ENCODE measurements at places on chromosomes 1 and 21.

DNA sequence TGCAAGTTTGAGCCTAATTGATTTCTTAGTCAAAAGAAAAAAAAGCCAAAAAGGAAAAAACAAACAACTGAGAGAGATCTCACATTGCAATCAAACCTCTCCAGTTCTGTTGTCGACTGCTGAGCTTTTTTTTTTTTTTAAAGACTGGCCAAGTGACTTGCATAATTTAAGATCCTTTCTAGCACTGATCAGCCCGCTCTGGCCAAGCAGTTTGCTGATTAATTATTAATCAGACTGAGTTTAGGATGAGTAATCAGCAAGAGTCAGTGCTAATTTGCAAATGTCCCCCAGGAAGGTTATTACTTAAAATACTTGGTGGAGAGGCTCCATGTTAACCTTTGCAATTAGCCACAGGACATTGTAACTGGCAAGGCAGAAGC is 39.3 kb downstream of the HMGB4 start:
- DNase-seq: no peak

GRCh38 chr1:41807390-41807789 is 111.3 kb downstream of the HIVEP3 start:
- DNase-seq: no peak

GRCh38 chr1:113396585-113396984 is 6.3 kb downstream of the MAGI3 start:
- peak; percentile 20 for DNase-seq

- DNase-seq: no peak
Measured at GRCh38 chr1:204094856-204095634, 22.1 kb downstream of the SOX13 start.

DNA sequence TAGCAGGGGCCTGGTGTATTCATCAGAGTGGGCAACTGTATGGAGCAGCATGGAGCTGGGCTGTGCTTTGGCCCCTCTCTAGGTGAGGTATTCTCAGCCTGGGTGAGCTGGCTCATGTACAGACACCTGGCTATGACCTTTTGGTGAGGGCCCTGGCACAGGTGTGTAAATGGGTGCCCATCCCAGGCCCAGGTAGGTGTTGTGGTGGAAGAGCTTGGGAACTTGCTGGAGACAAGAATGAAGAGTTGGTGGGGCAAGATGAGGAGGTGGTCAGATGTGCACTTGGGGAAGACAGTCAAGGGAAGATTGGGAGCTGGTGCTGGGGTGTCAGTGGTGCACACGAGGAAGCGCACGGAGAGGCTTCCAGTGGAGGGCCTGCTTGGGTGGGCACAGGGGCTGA is 95.5 kb downstream of the TRIM11 start:
- DNase-seq: no peak

DNA sequence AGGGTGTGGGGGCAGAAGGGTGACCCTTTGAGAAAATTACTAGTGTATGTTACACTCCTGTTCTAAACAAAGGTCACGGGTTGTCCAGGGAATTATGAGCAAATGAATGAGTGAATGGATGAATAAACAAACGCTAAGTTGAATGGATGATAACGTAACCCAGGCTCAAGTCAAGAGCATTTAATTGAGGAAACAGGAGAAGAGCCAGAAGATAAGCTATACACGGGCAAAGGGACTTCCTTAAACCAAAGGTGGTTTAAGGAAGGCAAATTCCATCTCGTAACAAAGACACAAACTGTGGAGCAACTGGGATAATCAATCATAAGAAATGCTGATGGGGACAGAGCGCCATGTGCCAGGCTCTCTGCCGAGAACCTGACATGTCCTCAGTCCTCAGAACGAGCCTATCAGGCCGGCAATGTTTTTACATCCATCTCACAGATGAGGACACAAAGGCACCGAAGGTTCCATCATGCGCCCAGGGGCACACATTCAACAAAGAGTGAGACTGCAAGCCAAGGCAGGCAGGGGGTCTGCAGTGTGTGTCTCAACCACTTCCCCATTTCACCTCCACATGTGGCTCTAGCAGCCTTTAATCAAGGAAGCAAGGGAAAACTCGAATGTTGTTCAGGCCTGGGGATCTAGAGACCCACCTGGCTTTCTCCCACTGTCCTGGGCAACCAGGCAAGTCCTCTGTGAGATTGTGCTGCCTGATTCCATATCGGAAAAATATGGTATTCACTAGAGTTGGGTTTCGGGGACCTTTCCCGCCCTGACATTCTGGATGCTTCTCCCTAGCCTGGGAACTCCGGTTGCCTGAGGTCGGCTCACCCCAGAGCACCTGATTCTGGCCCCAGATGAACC is 126.8 kb upstream of the EDN2 start:
- no peak for DNase-seq

- DNase-seq: no peak
Measured at GRCh38 chr1:235139315-235139714, 10.7 kb upstream of the TOMM20 start.

DNA sequence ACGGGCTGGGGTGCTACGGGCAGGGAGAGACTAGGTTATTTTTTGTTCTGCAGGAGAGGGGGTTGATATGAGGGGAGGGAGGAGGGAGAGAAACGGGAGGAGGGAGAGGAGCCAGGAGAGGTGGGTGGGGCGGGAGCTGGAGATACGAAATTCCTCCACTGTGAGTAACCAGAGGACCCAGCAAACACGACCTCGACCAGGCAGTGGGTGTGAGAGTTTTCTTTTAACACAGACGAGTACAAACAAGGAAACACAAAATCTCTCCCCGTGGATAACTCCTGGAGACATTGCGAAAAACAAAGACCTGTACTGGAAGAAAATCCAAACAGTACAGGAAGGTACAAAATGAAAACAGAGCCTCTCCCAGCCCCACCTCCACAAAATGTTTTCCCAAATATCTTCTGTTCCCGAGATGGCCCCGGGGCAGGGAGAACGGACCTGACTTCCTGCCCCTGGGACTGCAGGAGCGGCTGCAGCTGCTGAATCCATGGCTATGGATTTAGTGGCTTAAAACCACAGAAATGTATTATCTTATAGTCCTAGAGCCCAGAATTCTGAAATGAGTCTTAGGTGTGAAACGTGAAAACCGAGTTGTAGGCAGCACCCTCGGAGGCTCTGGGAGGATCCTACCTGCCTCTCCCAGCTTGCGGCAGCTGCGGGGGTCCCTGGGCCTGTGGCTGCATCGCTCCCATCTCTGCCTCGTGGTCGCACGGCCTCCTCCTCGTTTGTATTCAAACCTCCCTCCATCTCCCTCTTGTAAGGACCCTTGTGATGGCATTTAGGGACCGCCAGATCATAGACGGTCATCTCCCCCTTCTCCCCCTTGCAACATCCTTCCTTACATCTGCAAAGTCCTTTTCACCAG is 82.2 kb downstream of the RIPK4 start:
- DNase-seq: peak; percentile 13

- no peak for DNase-seq
Measured at GRCh38 chr1:38500352-38500751, 359.2 kb downstream of the RRAGC start.

DNA sequence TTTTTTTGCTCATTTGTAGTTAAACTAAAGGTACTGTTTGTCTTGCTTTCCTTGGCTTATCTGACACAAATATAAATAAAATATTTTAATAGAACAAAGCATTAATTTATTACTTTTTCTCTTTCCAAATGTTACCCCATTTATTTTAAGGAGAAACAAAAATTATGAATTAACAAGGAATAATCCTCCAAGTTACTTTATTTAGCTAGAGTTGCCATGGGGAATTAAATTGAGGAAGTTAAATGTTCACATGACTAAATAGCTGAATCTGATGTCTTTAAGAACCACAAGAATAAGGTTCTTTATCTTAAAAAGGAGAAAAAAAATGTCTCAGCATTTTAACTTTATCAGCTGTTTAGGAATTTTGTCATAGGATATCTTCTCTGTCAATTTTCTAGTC is 12.3 kb downstream of the ATG4C start:
- DNase-seq: no peak

- no peak for DNase-seq
Measured at GRCh38 chr1:93991271-93991670, 82.0 kb upstream of the GCLM start.

GRCh38 chr1:119914071-119914470 is 17.8 kb upstream of the ADAM30 start:
- DNase-seq: no peak

- no peak for DNase-seq
Measured at GRCh38 chr1:4743978-4744750, 89.8 kb downstream of the AJAP1 start.

DNA sequence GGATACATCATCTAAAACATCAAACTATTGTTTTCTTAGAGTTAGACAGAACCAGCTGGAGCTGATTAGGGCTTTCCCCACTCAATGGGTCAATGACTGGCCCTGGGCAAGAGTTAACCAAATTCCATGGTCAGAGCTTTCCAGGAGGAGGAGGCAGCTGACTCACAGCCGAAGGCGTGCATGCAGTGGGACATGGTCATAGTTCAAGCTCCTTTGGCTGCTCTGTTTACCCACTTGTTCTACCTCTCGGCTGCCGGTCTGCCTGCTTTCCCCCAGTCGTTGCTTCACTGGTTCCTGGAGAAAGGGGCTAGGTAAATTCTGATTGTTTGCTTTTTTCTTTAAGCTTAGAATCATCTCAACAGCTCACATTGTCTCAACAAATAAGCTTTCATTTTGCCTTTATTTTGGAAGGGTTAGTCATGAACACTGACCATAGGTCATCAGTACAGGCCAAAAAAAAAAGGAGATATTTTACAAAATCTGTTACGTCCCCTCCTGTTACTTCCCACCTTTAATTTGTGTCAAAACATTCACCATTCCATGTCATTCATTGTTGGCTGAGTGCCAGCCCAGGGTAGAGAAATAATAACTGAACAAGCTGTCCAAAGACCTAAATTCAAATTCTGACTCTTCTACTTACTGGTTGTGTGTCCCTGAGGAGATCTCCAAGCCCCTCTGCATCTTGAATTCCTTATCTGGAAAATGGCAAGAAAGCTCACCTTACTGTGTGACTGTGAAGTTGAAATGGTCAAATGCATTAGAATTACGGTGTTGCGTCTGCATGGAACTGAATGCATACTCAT is 12.0 kb downstream of the MAB21L3 start:
- no peak for DNase-seq

- DNase-seq: peak; percentile 34
Measured at GRCh38 chr1:3306583-3307291, 147.7 kb upstream of the ARHGEF16 start.

DNA sequence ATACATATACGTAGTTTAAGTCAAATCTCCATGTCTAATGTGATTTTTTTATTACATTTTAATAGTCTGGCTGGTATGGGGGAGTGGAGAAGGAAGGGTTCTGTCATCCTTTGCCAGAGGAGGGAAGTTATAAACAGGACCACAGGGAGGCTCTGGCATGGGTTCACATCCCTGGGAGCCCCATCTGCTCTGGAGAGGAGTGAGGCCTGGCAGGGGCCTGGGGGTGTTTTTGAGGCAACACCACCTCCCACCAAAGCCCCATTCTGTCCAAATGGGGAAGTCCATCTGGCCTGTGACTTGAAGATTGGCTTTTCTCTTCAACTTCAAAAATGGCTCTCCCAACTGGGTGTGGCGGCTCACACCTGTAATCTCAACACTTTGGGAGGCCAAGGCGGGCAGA is 15.8 kb downstream of the DISP3 start:
- no peak for DNase-seq

DNA sequence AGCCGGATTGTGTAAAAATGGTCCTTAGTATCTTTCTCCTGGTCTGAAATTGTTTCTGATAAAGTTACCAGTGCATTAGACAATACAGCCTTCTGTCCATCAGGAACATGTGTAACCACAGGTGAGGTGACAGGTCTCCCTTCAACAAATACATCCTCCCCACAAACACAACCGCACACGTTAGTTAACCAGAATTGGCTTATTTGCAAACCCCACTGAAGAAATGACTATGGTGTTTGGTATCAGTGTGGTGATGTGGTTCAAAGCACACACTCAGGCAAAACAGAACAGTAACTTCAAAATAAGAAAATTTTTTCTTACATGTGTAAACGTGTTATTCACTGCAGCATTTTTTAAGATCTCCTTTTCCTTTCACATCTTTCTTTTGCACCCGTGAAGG is 517.2 kb upstream of the NR5A2 start:
- no peak for DNase-seq

DNA sequence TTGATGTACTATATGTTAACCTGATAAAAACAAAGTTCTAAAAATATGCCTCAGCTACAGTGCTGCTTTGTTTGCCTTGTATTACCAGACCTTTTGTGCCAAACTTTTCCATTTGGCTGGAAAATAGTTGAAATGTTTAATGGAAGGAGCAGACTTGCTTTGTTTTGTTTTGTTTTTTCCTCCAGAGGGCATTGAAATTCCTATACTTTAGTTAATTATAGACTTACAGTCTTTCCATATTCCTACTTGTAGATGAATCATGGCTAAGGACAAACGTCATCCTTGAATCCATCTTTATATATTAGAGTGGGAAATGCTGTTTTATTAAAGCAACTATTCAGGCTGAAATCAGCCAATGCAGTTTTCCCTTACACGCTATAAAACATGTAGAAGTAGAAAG is 6.7 kb downstream of the CAP1 start:
- no peak for DNase-seq

DNA sequence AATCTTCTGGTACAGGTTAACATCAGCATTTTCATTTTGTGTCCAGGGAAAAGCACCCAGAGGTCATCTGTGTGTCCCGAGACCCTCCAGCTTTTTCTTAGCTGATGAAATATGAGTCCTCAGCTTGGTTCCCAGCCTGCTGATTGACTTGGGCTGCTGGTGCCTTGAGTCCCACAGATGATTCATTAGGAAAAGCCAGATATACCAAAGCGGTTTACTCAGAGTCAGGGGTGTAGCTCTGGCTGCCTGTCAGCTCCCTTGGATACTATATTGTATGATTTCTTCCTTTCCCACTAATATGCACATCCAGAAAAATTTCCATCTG is 43.7 kb upstream of the MAB21L3 start:
- no peak for DNase-seq

- peak; percentile 83 for DNase-seq
Measured at GRCh38 chr1:200351826-200352549, 57.8 kb downstream of the ZNF281 start.

DNA sequence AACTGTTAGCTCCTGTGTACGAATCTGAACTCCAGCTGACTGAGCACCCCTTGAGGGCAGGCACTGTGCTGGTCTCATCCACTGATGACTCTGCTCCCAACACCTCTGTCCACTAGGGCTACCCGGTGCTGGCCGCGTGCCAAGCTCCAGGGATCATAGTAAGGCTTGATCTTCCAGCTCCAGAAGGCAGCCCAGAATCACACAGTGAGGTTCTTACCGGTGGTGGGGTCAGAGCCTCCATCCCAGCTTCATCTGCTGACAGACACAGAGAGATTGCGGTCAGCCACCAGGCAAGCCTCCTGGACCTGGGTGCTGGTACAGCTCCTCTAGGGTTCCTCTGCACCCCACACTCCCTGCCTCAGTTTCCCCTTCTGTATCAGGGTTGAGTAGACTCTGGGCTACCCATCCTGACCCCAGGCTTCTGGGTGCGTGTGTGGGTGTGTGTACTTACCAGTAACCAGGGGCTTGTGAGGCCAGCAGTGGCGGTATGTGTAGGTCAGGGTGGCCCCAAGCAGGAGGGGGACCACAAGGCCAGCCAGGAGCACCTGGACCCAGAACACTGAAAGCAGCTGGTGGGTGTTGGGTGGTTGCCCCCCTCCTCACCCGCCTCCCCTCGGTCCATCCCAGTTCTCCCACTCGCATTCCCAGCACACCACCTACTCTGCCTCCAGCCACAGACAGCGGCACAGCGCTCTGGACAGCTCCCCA is 3.4 kb downstream of the TNFRSF25 start:
- no peak for DNase-seq

- DNase-seq: no peak
Measured at GRCh38 chr1:112702420-112703261, 4.3 kb downstream of the RHOC start.

Data from AG04450 (cell line).